ENCODE measurements at places on chromosomes 4 and X.

DNA sequence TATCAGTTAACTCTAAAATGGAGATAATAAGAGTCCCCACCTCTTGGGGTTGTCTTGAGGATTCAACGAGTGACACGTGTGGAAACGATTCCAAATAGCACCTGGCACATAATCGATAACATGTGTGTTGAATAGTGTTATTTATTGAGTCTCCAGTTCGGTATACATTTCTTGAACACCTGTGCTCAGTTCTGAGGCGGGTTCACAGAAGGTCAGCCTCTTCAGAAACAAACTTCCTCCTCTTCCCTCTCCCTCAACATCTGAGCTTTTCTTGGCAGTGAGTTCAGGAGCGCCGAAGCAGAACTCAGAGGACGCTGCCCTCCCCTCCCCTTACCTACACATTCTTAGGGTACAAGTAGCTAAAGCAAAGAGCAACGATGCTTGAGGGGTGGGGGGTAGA is 934 bp downstream of the PDHA1 start:
- no peak for DNase-seq

DNA sequence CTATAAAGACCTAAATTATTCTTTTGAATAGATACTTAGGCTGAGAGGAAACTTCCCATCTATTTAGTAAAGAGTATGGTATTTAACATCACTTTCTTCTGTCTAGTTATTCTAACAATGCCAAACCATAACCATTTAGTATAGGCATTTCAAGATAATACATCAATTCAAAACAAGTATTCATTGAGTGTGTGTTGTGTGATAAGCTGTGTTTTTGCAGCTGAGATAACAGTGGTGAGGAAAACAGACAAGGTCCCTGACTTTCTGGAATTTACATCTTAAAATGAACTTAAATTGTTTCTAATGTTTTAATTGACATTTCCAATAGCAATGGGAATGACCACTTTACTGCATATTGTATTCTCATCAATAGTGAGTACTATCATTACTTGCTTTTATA is 22.4 kb upstream of the TSPAN5 start:
- no peak for DNase-seq

DNA sequence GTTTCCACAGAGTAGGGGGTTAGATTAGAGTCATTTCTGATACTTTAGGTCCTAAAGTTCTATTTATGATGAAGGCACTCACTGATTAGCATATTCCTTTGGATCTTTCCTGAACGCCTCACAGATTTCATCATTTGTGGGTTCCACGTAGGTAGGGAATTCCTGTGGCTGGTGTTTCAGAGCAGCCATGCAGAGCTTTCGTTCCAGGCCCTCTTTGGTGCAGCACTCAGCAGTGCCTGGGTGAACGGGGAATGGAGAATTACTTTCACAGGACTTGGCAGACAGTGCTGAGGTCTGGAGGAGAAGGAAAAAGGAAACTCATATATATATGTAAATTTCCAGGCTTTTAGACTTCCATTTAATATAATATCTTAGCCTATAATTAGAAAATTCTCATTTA is 18.5 kb downstream of the GC start:
- no peak for DNase-seq

DNA sequence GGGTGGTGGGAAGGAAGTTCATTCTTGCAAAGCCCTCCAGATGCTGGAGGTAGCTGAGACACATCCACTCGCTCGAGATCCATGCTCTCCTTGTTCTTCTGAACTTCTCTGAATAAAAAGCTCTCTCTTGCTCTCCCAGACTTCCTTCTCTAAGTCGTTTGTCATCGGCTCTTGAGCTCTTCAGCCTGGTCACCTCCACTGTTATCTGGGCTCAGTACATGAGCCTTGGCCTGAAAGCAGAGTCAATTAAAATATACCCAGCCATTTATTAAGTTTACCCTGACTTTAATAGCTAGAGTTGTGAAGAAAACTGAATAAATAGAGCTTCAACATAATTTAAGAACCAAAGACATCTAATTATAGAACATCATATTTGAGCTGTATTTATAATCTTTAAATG is 99.0 kb downstream of the CPE start:
- no peak for DNase-seq

- DNase-seq, result no peak
Observed at GRCh38 chr4:39718366-39719323, 20.7 kb downstream of the UBE2K start.

DNA sequence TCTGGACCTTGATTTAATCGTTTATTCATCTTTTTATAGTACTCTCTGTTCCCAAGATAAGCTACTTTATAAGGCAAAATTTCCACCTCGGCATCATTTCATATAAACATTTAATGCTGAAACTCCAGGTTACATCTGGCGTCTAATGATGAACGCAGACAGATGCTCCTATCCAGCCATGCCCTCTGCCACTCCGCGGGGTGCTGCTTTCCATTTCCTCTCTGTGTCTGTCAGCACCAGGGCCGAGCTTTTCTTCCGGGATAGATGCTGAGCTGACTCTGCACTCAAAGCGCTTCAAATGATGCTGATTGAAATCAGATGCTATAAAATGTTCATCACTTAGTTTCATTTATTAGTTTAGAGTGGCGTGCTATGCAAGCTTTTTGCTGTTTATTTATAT is 80.5 kb upstream of the HELT start:
- no peak for DNase-seq

GRCh38 chr4:83174844-83175414 is 60.4 kb upstream of the PLAC8 start:
- no peak for DNase-seq

DNA sequence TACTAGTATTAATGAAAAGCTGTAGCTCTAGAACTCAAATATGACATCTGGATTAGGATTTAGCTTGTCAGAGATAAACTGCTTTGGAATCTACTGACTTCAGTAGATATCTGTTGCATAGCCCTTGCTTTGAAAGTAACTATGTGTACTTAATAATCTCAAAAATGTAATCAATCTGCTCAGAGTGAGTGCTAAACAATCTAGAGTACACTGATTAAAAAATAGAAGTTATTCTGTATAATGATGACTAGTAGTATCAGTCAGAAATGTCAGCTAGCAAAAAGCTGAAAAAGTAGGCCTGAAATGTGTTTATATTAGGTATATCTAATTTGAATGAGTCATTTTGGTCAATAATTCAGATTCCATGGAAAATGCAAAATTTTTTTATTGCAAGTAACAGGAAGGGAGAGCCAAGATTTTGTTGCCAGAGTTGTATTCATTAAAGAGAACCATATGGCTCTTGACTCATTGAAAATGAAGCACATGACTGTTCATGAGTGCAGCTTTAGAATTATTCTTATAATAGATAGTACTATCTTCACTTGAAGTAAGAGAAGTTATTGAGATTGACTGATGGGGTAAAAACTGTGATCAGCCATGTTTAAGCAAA is 20.0 kb downstream of the CLCN3 start:
- DNase-seq, result no peak

- no peak for DNase-seq
Observed at GRCh38 chr4:32775049-32775448, 2054.9 kb downstream of the PCDH7 start.

DNA sequence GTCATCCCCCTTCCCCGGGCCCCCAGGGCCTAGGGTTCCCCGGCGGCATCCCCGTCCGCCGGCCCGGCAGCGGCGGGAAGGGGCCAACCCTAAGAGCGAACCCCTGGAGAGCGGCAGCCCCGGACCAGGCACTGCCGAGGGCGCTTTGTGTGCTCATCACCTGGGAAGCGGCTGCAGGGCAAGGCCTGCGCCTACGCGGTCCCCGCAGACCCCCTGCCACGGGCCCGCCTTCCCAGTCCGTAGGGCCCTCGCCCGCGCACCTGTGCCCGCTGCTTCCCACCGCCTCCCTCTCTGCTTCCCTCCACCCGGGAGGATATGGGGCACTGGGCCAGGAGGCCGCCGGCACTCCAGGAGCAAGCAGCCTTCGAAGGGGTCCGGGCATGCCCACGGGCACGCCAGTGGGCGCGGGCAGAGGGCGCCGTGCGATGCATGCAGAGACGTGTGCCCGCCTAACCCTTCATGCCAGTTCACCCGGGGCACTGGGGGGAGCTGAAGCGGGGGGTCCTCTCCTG is 2.6 kb downstream of the FLNA start:
- no peak for DNase-seq

DNA sequence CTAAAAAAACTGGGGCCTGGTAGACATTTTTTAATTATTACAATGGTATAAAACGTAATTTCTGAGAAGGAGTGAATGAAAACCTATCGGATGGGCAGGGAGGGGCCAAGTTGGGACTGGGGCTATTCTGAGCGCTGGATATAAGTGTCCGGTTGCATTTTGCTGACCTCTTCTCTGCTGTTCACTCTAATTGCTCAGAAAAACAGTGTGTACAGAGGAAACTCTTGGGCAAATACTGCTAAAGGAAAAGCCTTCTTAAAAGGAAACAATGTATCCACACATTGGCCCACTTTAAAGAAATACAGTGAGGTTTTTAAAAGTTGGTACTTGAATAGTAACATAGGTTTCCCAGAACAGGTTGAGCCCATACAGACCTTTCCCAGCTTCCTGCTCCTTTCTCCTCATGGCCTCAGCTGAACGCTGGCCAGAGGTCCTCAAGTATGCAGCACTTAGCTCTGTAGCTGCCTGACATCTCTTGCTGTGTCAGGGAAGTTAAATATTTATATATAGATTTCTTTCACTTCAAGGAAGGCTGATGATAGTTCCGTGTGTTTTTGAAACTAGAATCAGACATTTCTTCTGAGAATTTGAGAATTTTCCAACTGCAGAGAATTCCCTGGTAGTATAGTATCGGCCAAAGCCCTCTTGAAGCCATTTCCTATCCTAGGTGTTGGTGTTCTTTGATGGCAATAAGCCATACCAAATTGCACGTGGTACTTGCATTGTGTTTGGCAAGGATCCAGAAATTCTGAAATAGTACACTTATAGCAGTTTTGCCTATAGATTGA is 97.1 kb upstream of the SLC4A4 start:
- DNase-seq, result no peak

- no peak for DNase-seq
Observed at GRCh38 chr4:100738196-100739165, 220.7 kb upstream of the EMCN start.

DNA sequence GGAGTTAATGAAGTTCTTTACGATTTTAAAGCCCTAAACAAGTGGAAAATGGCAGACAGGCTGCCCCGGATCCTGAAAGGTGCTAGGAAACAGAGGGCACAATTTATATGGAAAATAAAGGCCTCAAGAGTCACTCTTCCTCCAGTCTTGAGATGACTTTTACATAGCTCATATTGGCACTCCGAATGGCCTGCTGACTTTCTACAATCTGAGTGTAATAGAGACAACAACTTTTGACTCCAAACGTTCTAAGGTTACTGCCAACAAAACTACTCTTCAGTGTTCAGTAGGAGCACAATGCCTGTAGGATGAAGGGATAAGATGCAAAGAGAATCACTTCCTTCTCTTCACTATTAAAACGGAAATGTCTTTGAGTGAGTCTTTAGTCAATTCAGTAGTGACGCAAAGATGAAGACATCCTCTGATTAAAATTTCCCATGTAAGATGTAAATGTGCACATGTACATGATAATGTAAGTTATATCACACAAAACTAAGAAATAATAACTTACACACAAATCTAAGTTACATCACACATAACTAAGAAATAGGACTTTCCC is 40.5 kb downstream of the VEGFC start:
- no peak for DNase-seq

DNA sequence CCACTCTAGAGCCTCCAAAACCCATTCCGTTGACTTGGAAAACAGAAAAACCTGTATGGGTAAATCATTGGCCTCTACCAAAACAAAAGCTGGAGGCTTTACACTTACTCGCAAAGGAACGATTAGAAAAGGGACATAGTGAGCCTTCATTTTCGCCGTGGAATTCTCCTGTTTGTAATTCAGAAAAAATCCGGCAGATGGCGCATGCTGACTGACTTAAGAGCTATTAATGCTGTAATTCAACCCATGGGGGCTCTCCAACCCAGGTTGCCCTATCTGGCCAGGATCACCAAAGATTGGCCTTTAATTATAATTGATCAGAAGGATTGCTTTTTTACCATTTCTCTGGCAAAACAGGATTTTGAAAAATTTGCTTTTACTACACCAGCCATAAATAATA is 60.8 kb downstream of the ZNF732 start:
- peak; percentile 8 for DNase-seq

DNA sequence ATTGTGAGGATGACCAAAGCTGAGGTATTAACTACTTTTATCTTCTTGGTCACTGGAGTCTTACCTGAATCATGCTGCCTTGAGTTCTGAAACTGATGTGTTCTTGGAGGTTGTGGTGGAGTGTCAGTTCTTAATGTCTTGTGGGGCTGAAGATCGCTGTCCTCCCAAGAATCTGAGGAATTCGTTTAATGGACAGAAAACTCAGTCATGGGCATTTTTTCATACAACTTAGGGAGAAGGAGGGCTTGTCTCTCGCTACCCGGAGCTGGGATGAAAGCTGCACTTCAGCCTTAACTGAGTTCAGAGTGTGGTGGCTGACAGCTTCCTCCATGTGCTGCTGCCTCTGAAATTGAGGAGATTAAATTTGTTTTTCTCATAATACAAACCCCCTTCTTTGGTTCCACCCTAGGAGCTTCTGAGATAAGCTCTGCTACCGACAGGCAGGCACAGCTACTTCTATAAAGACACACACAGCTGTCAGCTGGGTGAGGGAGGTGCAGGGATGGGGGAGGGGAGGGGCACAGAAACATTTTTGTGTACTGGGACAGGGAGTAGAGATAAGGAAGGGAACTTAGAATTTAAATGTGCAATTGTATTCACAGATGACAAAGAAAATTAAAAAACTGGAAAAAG is 30.8 kb downstream of the RBBP7 start:
- DNase-seq, result no peak
